ENCODE measurements at places on chromosomes 11 and 22. TPM values are rescaled to one million over a fixed set of nuclear protein-coding genes. Genes with fewer than 3 reads are reported as not detected.

Gene SPTBN2
- total RNA-seq, result 34.0 TPM

GRCh38 chr22:38831166-38831945 is 12.5 kb downstream of the NPTXR start:
- DNase-seq, result no peak

GRCh38 chr11:5247472-5248192 is 2.0 kb downstream of the HBG1 start:
- DNase-seq, result no peak

GRCh38 chr11:124276081-124276480 is 19.9 kb downstream of the OR8G5 start:
- peak; percentile 19 for DNase-seq

- no peak for DNase-seq
Measured at GRCh38 chr11:106493751-106494150, 416.3 kb downstream of the AASDHPPT start.
